Fibroblast of mammary gland (primary cell): ENCODE measurements at places on chromosomes 7 and 10.
A peak's percentile ranks its signal among the peaks of the same experiment; 100 is the strongest.

DNA sequence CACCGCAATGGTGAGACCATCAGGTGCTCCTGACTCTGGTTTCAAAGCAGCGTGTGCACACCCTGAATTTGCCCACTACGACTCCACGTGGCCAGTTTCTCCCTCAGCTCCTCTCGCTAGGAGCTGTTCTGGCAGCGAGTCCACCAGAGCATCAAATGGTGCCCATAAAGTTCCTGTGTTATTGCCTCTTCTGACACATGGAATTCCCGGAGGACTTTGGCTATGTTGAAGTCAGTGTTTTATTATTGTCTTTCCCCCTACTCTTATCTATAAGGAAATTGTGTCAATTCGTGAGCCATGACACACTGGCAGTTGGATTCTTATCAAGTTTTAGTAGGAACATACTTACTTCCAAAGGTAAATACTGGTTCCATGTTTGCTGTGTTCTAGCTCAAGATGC is 53.9 kb upstream of the NPVF start:
- no peak for DNase-seq

GRCh38 chr7:121516821-121517220 is 120.7 kb upstream of the FAM3C start:
- no peak for DNase-seq

DNA sequence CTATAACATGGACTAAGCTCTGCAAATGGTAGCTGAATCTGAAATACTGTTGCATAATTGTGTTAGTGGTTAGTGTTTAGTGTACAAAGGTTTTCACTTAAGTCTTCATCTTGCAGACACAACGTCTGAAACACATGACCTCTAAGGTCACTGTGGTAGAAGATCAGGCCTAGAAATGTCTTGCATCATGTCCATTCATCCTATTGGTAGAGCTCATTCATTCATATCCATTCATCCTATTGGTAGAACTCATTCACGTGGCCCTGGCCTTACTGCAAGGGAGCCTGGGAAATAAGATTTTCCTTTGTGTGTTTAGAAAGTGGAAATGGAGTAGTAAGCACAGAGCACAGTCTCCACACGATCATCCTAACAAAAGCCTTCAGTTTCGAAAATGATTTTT is 485.8 kb downstream of the PLXNA4 start:
- DNase-seq = peak; percentile 29

- DNase-seq = no peak
Observed at GRCh38 chr7:155788616-155789000, 23.7 kb downstream of the SHH start.

DNA sequence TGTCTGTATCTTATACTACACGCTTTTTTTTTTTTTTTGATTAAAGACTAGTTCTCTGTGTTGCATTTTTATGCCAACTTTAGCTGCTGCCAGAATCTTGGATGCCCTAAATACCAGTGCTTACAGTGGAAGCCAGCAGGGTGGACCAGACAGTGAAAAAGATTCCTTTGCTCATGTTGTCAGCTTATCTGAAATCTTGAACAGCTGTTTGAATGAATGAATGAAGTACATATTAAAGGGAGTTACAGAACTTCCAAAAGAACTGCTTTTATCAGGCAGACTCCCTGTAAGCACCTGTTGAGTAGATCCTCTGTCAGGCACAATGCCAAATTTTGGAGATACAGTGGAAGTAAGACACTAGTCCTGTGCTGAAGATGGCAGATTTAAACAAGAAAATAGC is 184.9 kb downstream of the PPP1R9A start:
- DNase-seq = no peak

DNA sequence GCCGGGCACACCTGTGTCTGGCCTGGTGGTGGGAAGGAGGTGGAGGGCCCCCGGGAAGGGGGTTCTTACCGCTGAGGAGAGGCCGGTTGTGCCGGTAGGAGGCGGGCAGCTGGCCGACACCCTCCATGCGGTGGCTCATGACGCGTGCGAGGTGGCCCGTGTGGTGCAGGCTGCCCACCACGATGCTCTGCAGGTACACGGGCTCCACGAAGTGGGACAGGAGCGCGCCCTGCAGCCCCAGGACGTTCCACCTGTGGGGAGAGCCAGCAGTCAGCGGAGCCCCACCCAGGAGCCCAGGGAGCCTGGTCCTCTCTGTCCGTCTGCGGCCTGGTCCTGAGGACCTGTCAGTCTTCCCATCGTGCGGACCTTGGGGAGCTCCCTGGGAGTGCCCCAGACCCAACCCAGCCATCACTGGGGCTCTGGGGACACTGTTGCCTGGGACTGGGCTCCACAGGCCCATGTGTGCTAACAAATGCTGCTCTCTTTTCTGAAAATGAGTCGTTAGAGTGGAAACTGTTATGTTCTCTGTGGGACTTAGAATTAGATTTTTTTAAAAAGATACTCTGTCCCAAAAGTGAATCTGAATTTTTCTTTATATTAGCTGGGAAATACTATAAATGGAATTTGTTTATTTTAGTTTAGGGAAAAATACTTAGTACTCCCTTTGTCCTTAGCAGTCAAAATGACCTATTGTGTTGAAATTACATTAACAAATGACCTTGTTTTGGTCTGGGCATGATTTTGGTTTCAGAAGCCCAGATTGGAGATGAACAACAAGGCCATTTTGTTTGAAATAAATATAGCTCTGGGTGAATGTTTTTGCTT is 143.9 kb downstream of the WDR37 start:
- no peak for DNase-seq

DNA sequence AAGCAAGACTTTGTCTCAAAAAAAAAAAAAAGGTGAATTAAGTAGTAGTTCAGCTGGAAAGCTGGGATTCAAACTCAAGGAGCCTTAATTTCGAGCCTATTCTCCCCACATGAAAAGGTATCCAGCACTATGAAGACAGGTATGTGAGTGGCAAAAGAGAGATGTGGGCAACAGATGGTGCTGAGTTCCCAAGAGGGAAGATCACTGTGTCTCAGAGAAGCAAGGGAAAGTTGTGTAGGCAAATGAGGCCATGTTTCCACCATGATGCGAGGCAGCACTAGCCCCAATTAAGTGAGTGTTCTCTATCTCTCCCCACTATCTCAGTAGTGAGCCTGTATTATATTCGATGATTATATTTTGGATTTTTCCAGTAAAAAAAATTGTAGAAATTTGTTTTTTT is 19.8 kb upstream of the ST7 start:
- no peak for DNase-seq

- no peak for DNase-seq
Observed at GRCh38 chr7:30471205-30471604, 7.4 kb downstream of the NOD1 start.

GRCh38 chr7:4700577-4701235 is 18.6 kb downstream of the FOXK1 start:
- peak; percentile 97 for DNase-seq

- DNase-seq = no peak
Observed at GRCh38 chr10:37520488-37520887, 336.9 kb downstream of the ZNF248 start.

- DNase-seq = no peak
Observed at GRCh38 chr10:44832595-44833390, 78.3 kb upstream of the TMEM72 start.

- no peak for DNase-seq
Observed at GRCh38 chr7:155560982-155561686, 14.8 kb upstream of the CNPY1 start.

- DNase-seq = no peak
Observed at GRCh38 chr7:159118623-159119022, 26.0 kb downstream of the VIPR2 start.

GRCh38 chr10:78218798-78219490 is 185.3 kb downstream of the RPS24 start:
- DNase-seq = no peak
